NCI-H526 treated with DMSO at 0.1 percent for 48 hours (cell line): ENCODE measurements at places on chromosomes 6 and 20.

GRCh38 chr6:135921188-135921587, 69.7 kb downstream of the PDE7B start:
- no peak for DNase-seq

- DNase-seq: no peak
These were observed 41.8 kb upstream of the DST start for GRCh38 chr6:56684342-56685101.

GRCh38 chr20:39268981-39269461, 306.9 kb downstream of the DHX35 start:
- DNase-seq: peak; percentile 20

DNA sequence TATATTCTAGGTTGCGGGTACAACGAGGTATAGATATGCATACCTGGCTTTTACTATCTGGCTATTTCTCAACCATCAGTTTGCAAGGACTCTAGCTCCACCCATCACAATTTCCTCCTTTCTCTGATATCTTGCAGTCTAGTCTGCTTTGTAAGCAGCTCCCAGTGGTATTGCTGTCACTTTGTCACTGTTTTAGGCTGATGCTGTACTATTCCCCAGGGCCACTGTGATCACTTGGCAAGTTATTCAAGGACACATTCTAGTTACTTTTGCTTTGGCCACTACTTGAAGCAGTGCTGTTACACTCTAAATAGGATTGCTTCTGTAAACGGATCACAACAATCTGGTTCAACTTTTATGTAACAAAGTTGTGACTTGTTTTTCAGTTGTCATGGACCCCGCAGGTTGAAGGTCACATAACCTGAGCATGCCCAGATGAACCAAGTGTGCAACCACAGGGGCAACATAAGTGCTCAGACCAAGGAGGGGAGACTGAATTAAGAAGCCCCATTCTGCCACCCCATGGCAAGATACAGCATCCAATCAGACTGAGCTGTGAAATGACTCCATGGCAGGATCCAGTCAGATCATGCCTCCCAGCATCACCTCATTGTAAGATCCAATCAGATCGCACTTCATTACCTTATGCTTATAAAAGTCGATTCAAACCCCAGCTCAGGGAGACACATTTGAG, 588.4 kb upstream of the CITED2 start:
- no peak for DNase-seq
